ENCODE measurements at places on chromosomes 7 and 10. TPM values are rescaled to one million over a fixed set of nuclear protein-coding genes. Genes with fewer than 3 reads are reported as not detected.

The RNF32 gene
- 0.15 TPM for total RNA-seq

The AOC1 gene
- not detected for total RNA-seq

The PTPRZ1 gene
- total RNA-seq = not detected

The FXYD4 gene
- not detected for total RNA-seq

The AMPH gene
- total RNA-seq = 3.9 TPM

The EPHB4 gene
- 102 TPM for total RNA-seq

The EPDR1 gene
- total RNA-seq = 1.3 TPM

The C10orf95 gene
- not detected for total RNA-seq

Measured in epithelial cell of umbilical artery (primary cell).